G401 (cell line): ENCODE measurements at places on chromosomes 12 and 14.

DNA sequence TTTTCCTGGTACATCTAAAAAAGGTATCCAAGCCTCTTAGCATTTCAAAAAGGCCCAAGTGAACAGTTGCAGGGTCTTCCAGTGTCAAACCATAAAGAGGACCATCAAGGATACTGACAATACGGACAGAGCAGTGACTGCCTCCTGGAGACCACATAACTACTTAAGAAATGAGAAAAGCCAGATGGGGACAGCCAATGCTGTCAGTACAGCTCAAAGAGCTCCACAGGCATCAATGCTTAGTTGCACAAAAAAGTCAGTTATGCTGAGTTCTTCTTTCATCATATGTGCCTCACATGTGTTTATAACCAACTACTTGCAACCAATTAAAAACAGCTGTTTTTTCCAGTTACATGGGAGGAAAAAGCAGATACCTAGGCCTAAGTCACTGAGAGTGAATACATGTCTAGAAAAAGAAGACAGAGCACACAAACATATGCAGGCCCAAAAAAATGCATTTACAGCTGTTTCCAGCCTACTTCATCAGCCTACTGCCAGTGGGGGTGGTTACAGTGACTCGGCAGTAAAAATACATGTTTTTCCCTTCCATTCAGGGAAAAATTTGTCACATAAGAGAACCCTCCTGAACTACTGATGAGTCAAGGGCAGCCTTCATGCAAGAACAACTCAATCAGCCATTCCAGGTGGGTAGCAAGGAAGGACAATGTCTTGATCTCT lies 84.0 kb downstream of the DCAF5 start:
- no peak for DNase-seq

GRCh38 chr12:121038861-121039668 lies at the start of gene OASL:
Gene OASL (minus strand): TSS chr12:121039246. CDS start chr12:121038971, 275 bp downstream.
- DNase-seq, result no peak

GRCh38 chr12:30936036-30936435 lies 9.5 kb downstream of the TSPAN11 start:
- no peak for DNase-seq

DNA sequence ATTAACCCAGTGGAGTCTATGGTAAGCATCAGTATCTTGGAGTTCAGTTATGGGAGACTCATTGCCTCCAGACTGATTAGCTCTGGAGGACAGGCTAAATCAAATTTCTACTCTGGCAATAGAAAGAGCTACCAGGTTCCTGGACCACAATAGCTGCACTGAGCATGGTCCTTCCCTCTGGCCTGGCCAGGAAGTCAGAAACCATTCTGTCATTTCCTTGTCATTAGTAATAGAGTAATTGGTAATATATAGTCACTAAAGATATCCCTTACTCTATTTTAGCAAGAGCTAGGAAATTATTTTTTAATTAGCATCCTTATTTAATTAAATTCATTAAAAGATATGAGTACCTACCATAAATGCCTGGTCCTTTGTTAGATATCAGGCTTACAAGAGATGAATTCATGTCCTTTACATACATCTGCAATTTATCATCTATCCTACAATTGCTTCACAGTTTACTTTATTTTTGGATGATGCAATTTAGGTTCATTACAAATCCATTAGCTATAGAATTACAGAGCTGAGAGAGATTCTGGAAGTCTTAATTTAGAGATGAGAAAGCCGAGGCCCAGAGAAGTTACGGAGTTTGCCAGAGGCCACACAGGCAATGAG lies 23.7 kb upstream of the TDRD9 start:
- no peak for DNase-seq

DNA sequence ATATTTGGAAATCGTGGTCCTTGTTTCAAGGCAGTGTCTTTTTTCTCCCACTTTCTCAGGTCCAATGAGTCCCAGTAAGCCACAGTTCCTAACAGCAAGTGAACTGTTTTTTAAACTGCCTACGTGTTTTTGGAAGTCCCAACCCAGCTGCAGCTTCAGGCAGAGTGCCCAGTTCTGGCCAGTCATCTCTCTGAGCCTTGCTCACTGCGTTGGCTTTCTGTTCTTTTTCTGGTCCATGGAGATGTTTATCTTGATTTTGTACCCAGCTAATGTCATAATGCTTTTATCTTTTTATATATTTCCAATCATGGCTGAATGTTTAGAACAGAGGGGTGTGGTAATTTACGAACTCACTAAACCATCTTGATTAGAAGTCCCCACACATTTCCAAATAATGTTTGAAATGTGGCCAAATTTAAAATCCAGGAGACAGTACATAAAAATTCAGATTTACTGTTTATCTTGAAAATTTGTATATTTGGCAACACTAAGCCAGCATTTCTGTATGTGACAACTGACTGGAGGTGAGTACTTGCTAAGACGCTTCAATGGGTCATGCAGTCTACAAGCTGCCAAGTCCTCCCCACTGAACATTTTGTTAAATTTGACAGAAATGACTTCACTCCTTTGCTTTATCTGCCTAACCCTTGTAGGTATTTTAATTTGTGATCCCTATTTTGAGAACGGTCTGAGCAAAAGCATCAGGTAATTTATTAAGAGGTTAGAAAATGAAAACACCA lies 46.1 kb upstream of the OTOGL start:
- DNase-seq, result no peak

DNA sequence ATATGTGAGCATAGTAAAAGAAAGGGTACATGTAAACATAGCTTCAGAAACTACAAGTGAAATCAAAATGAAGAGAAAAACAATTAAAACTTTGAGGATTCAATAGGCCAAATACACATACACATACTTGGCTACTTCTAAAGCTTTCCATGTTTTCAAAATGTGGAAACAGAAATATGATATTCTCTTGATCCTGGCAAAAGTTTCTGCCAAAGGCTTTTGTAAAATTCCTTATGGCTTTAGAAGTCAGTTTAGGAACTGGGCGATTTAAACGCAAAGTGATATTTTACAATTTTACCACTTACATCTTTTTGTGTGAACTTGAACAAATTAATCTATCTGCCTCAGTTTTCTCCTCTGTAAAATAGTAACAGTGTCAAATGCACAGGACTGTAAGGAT lies 756.4 kb downstream of the C12orf50 start:
- DNase-seq, result no peak
